ENCODE measurements at places on chromosomes 1 and 21.

GRCh38 chr1:19946331-19946751 lies 22.9 kb upstream of the PLA2G2E start:
- DNase-seq: peak; percentile 10

- no peak for DNase-seq
Observed at GRCh38 chr1:101444873-101445618, 208.2 kb downstream of the S1PR1 start.

DNA sequence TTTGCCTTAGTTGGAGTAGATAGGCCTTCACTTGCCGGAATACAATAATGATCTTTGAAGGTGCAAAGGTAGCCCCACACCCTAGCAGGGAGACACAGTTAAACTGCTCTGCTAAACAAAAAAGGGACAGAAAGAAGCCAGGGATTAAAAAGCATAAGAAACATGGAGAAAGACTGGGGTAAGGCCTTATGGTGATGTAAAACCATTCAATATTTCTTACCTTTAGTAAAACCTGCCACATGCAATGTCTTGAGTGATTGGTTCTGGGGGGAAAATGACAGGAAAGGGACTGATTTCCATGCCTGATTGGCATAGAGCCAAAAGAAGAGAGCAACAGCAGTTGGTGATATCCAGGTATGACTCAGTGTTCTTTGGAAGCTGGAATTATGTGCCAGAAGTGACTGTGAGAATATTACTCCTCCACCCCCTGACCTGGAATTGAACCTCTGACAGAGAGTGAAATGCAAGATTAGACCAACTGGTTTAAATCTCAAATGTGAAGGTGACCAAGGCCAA lies 8.1 kb downstream of the DNASE2B start:
- peak; percentile 85 for DNase-seq

DNA sequence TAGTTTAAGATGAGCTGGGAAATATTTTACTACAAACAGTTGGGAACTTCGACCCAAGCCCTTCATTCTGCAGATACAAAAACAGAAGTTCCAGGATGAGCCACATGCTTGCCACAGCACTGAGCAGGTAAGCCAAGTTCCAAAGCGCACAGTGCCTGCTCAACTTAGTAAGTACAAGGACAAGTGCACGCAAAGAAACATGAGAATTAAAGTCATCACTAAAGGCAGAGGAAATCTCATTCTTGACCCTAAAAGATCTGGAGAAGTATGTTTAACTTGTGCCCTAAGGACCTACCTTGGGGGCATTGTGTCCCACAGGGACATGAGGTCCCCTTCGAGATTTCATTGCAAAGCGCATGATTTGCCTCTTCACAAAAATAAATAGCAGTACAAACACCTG lies 1.2 kb upstream of the UBAP2L start:
- peak; percentile 46 for DNase-seq

- peak; percentile 91 for DNase-seq
Observed at GRCh38 chr21:44297525-44298290, 2.1 kb upstream of the PFKL start.

- DNase-seq: no peak
Observed at GRCh38 chr1:181135815-181136737, 47.6 kb downstream of the IER5 start.

- DNase-seq: no peak
Observed at GRCh38 chr21:33421713-33422393, 18.6 kb downstream of the IFNGR2 start.

- no peak for DNase-seq
Observed at GRCh38 chr1:228727681-228728171, 7.6 kb upstream of the RHOU start.

GRCh38 chr1:117580436-117580835 lies 25.4 kb upstream of the TENT5C start:
- no peak for DNase-seq

GRCh38 chr1:215643592-215644321 lies 76.7 kb downstream of the KCTD3 start:
- no peak for DNase-seq

DNA sequence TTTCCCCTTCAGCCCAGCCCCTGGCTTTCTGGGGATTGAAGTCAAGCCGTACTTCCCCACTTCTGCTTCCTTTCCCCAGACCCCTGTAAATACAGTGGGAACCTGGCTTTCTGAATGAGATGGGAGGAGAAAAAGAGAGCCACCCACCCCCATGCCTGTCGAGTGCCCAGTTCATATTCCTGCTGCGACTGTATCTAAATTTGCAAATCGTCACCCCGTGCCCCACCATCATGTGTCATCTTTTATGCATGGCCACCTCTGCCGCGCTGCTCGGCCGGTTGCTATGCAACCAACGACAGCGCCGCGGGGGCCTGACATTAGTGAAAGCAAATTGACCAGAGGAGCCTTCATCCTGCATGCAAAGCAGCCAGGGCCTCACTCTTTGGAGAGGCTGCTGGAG lies 143.0 kb downstream of the ELAVL4 start:
- DNase-seq: peak; percentile 5

- no peak for DNase-seq
Observed at GRCh38 chr1:178500091-178500770, 3.5 kb upstream of the CLEC20A start.
